Naive B cell (primary cell): ENCODE measurements at places on chromosomes 6 and 20.

GRCh38 chr6:15313367-15313766 is 67.5 kb downstream of the JARID2 start:
- DNase-seq = no peak

DNA sequence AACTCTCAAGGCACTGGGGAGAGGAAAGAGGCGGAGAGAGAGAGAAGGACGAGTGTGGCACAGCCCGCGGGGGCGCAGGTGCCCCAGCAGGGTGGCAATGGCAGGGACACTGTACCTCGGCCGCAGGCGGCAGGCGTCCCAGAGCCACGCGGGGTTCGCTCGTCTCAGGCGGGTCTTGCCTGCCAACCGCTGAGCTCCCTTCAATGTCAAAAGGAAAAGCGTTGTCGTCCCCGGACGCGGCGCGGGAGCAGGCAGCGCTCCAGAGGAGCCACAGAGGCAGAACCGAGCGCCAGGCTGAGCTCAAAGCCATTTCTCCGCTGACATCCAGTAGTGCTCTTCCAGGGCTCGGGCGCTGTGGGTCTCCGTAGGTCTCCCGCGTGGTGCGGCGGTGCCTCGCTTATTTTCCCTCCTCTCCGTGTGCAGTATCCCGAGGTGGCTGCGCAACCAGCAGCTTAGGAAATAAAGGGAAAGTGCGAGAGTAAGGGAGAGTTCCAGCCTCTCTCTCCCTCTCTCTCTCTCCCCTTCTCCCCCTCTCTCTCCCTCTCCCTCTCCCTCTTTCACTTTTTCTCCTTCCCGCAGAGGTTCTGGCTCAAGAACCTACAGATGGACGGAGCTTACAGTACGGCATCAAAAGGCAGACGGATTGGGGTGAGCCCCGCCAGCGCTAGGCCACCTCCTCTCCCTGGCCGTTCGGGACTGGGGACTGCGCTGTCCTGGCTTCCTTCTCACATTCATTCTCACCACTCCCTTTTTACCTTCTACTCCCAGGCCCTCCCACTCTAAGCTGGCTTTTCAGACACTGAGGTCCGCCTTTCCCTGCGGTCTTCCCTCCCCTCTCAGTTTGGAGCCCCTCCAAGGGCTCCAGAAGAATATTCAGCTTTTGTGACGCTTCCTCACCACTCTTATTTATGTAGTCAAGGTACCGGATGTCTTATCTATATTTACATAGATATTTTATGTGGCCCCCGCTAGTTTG is at the start of gene LAMA4:
LAMA4 (minus strand) TSS at position 727 of the 976 bp plus-strand sequence; CDS start at position 310, 417 bp downstream.
- no peak for DNase-seq

DNA sequence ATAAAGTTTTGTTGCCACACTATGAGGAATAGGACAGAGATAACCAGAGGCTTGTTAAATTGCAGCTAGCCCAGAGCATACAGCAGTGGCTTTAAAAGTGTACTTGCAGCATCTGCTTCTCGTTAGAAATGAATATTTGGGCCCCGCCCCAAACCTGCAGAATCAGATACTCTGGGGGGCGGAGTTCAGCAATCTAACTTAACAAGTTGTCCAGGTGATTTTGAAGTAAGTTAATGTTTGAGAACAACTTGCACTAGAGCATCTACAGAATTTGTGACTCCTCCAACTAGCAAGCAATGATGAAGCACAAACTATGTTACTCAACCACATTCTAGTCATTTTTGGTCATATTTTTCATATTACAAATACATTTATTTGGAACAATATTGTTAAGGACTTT is 10.6 kb upstream of the SUPT3H start:
- no peak for DNase-seq

DNA sequence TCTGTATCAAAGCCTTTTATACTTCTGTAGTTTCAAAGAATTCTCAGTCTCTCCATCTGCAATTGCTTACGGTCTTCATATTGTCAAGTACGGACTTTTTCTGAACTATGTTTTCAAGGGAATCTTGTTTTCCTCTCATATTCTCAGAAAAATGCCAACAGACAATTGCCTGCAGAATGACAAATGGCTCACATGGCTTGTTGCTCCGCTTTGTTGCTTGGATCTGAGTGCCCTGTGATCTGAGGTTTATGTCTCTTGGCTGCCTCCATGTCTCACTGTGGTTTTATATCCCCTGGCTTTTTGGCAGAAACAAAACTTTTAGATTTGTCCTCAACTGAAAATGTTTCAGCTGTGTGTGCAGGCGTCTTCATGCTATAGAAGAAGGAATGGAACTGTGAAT is 285.4 kb upstream of the CHD6 start:
- no peak for DNase-seq

- DNase-seq = no peak
Observed at GRCh38 chr6:114783083-114783482, 440.3 kb upstream of the HS3ST5 start.

- DNase-seq = no peak
Observed at GRCh38 chr20:50312682-50313521, 122.3 kb downstream of the CEBPB start.

GRCh38 chr6:111743862-111744692 is 129.2 kb downstream of the FYN start:
- no peak for DNase-seq

- DNase-seq = no peak
Observed at GRCh38 chr6:143613749-143614148, 64.0 kb upstream of the PHACTR2 start.

- DNase-seq = peak; percentile 76
Observed at GRCh38 chr6:33314515-33314942, 651 bp upstream of the TAPBP start.

GRCh38 chr20:40711079-40711478 is 22.0 kb upstream of the MAFB start:
- no peak for DNase-seq

- no peak for DNase-seq
Observed at GRCh38 chr20:25129908-25130307, 48.0 kb upstream of the VSX1 start.
